ENCODE measurements at places on chromosomes 11 and 22.

DNA sequence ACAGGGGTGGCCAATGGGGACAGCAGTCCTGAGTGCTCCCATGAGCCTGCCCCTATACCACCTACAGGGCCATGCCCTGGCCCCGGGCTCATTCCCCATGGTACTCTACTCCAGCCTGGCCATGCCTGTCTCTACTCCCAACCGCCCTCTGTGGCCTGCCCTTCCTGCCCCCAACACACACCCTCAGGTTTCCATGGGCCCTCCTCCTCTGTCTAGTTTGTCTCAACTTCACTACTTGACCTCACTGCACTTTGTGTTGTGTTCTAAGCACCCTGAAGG is 26.3 kb upstream of the RASL10A start:
- DNase-seq: no peak

- no peak for DNase-seq
Measured at GRCh38 chr11:120137611-120138521, at the start of gene TRIM29. TRIM29 (minus strand) TSS chr11:120138113; CDS start chr11:120138031, 82 bp downstream.

DNA sequence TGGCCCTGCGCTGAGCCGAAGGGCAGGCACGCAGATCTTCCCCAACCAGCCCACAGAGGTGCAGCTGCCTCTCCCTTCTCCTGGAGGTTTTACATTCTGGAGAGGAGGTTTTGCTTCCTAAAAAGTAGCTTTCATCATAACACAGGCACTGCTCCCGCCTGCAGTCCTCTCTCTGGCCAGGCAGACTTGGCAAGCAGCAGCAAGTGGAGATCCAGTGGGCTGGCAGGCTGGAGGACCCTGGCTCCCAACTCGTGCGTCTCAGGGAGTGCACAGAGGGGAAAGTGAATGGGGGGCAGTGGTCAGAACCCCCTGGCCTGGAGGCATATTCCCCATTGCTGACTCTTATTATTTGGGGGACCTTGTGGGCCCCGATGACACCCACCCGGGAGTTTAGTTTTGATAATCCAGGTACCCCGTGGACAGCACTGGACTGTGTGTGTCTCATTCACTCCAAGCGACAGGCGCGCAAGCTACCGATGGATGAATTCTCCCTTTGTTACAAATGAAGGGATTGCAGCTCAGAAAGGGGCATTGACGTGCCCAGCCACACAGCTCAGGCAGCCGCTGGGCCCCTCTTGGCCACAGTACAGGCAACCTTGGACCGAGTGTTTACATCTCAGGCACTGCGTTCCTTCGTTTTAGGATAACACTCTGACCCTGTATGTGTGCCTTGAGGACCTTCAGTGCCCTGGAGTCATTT is 1223.9 kb downstream of the BRD1 start:
- DNase-seq: no peak

GRCh38 chr11:13595166-13595565 is 73.3 kb upstream of the FAR1 start:
- no peak for DNase-seq

GRCh38 chr11:65803797-65804492 is 17.1 kb downstream of the OVOL1 start:
- no peak for DNase-seq

GRCh38 chr22:25753252-25753651 is 11.3 kb downstream of the MYO18B start:
- DNase-seq: no peak

DNA sequence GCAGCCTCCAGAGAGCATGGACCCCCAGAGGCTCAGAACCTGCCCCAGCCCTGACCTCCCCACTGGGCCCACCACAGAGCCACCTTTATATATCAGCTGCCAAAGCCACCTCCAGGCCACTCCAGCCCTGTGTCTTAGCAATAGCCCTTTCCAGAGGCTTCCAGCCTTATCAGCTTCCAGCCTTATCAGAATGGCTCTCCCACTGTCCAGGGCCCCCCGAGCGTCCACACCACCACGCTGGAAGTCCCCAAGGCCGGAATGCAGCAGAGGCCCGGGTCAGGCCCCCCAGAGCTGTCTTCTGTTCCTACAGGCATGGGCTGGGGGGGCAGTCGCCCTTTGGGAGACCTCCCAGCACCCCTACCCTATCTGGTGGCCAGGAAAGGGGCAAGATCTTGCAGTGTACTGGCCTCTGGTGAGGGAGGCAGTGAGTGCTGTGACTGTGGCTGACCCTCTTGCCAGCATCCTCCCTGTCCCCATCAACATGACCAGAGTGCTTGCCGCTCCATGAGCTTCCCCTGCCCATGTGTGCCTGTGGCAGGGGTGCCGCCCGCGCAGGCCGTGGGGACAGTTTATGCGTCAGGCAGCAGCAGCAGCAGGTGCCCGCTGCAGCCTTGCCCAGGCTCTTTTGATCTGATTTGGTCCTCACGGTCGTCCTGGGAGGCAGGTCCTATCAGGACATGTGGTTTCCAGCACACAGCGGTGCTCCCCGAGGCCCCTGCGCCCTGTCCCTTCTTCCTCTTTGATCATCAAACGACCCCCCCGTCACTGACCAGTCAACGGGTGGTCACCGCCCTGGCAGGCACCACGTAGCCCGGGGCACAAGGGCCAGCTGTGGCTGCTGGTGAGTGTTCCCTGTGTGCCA is 15.9 kb downstream of the OSBPL5 start:
- DNase-seq: no peak

- DNase-seq: no peak
Measured at GRCh38 chr11:64103277-64103985, 62.5 kb downstream of the MACROD1 start.

- no peak for DNase-seq
Measured at GRCh38 chr11:34546511-34547209, 33.1 kb upstream of the ELF5 start.

DNA sequence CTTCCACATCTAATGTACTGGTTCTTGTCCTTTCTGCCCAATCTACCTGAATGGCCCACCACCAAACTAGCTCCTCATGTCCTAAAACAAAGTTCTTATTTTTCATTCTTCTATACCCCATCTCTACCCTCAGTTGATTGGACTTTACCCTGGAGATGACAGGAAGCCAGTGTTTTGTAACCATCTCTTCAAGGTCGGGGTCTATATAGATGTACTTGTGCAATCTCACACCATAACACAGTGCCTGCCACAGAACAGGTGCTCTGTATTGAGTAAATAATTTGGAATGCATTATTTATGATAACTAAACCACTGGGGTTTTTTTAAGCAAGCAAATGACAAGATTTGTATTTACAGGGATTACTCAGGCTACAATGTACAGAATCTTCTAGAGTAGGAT is 76.7 kb upstream of the FAM181B start:
- DNase-seq: no peak

DNA sequence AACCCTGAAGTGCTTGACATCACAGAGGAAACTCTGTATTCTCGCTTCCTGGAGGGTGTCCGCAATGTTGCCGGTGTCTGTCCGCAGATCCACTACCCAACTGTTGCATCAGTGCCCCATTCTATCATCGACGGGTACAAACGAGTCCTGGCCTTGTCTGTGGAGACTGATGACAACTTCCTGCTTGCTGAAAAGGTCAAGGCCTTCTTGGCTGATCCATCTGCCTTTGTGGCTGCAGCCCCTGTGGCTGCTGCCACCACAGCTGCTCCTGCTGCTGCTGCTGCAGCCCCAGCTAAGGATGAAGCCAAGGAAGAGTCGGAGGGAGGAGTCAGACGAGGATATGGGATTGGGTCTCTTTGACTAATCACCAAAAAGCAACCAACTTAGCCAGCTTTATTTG is 42.9 kb upstream of the DAGLA start:
- DNase-seq: no peak

- no peak for DNase-seq
Measured at GRCh38 chr11:67406969-67407687, 3.2 kb downstream of the TBC1D10C start.

DNA sequence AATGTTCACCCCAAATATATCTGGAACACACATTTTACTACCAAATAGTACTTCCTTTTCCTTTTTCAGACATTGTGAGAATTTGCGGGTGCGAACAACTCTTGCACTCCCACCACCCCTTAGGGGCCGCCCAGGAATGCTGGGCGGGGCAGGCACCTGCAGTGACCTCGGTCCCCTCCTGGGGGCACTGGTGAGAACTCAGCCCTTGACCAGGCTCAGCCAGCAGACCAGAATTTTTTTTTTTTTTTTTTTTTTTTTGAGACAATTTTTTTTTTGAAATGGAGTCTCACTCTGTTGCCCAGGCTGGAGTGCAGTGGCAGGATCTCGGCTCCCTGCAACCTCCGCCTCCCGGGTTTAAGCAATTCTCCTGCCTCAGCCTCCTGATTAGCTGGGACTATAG is 75.8 kb downstream of the ARHGAP8 start:
- DNase-seq: peak; percentile 47

DNA sequence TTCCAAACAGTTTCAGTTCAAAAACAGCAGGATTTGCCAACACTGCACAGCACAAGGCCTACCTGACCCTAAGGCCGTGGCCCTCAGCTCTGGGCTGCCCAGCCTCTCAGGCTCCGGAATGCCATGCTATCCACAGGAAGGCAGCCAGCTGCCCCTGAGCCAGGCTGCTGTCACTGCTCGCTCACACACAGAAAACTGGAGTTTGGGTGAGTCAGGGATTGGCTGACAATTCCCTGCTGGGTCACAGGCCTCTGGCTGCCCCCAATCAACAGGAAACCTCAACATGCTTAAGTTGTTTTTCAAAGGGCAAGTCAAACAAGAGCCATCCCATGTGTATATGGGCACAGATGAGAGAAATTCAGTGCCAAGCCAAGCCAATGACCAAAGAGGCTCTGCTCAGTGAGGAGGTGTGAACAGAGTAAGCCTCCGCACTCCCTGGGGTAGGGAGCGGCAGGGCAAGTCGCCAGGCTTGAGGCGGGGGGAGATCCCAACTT is 50.2 kb downstream of the RPL27A start:
- DNase-seq: no peak

GRCh38 chr22:23088199-23088604 is 17.9 kb downstream of the GNAZ start:
- DNase-seq: no peak

Measured in KBM-7 (cell line).